Kidney (tissue), 22 donors: ENCODE measurements at places on chromosomes 1 and 21. TPM values are rescaled to one million over a fixed set of nuclear protein-coding genes. Genes with fewer than 3 reads are reported as not detected.

- DNase-seq: no peak
These were observed 69.6 kb upstream of the SGIP1 start for GRCh38 chr1:66464351-66464750.

GRCh38 chr1:3654549-3655281 lies 2.4 kb downstream of the TP73 start:
- no peak for DNase-seq

Gene AVPR1B
- not detected for polyA plus RNA-seq

DNA sequence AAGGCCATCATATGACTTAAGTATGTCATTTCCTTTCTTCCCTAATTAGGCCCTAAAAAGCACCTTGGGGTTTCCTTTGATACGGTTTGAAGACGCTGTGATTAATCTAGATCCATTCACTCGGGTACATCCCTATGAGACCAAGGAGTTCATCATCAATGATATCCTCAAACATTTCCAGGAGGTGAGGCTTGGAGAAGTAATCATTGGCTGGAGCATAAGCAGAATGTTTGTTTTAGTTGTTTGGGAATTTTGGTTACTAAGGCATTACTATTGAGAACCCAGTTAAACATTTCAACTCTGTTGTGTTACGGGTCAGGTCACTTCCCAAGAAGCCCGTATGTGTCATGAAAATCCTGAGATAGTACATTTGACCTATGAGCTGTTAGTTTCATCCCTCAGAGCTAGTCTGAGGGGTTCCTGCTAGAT lies 185.2 kb downstream of the VPS13D start:
- no peak for DNase-seq

DNA sequence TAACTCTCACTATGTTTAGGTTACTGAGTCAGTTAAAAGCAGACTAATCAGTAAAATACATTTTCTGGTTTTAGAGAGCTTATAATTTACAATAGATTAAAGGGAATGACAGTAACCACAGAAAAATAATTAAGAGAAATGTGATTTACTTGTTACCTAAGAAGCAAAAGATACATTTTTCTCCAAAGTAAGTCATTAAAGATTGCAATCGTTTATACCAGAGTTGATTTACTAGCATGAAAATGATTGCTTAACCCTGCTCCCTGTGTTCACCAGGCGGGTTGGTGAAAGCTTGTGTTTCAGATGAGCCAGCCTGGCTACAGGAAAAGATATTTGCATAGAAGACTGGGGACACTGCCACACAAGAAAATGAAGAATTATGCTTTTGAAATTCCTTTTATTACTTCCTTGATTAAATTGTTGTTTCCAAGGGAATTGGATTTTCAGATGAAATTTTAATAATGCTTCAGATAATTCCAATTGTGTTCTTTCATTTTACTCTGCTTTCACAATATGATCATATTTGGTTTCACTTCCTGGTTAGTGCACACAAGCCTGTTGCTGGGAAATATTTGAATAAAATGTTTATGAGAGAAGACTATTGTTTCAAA lies 27.9 kb downstream of the LRRC8B start:
- no peak for DNase-seq

DNA sequence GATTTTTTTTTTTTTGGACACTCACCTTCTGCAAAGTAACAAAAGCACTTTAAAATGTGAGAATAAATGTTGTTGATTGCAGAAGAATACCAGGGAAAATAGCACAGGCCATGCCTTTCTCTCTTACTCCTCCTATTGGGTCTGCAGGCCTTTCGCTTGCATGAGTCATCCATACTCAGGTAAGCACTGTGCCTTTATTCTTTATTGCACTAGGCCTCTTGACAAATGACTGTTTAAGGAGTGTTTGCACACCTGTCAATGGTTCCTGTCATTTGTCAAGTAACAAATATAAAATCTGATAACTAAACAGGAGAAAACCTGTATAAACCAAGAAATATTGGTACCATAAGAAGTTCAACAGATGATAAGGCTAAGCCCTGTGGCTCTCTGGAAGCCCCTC lies 106.5 kb downstream of the RGS7 start:
- DNase-seq: no peak

GRCh38 chr1:220786337-220787068 lies at the start of gene MTARC1:
MTARC1 (plus strand) TSS chr1:220786913; CDS start chr1:220786945, 32 bp downstream.
- peak; percentile 88 for DNase-seq

DNA sequence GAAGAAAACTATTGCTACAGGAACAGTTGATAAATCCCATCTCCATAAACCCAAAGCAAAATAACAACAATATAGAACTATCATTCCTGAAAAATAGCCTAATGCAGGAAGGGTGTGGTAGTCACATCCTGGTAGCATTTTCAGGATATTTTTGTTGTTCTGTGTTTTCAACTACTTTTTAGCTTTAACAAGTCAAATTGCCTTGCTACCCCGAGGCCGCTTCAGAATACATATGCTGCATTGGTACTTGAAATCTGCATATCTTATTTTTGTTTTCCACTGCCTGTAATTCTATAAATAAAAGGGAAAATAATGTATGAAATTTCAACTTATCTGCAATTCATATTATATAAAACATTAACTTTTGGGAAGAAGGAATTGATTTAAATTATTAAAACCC lies 36.8 kb upstream of the SYT14 start:
- DNase-seq: no peak

GRCh38 chr21:45465611-45466329 lies 60.8 kb downstream of the COL18A1 start:
- DNase-seq: no peak

- no peak for DNase-seq
These were observed 447.2 kb downstream of the MATN1 start for GRCh38 chr1:30275926-30276764.

Gene OR6N1
- polyA plus RNA-seq: not detected

- DNase-seq: no peak
These were observed 255.9 kb downstream of the FAF1 start for GRCh38 chr1:50704126-50704525.

Gene CHD5
- polyA plus RNA-seq: 0.54 TPM

- DNase-seq: peak; percentile 21
These were observed 62.9 kb downstream of the B3GALT5 start for GRCh38 chr21:39675590-39675989.

Gene GABRD
- polyA plus RNA-seq: 1.1 TPM

- no peak for DNase-seq
These were observed 1.8 kb downstream of the ZNF669 start for GRCh38 chr1:247102381-247102780.

DNA sequence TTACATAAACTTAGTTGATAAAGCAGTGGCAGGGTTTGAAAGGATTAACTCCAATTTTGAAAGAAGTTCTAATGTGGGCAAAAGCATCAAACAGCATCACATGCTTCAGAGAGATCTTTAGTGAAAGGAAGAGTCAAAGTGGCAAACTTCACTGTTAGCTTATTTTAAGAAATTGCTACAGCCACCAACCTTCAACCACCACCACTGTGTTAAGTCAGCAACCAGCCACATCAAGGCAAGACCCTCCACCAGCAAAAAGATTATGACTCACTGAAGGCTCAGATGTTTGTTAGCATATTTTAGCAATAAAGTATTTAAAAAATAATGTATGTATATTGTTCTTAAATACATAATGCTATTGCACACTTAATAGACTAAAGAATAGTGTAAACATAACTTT lies 21.3 kb upstream of the MAGI3 start:
- no peak for DNase-seq
